Smooth muscle cell of trachea (primary cell): ENCODE measurements at places on chromosomes 5 and 9. TPM values are rescaled to one million over a fixed set of nuclear protein-coding genes. Genes with fewer than 3 reads are reported as not detected.

The GPR151 gene
- total RNA-seq, result not detected in 2 replicates

The FREM1 gene
- 0.15 and 0.17 TPM in 2 replicates for total RNA-seq

The CCL19 gene
- total RNA-seq, result not detected in 2 replicates

The RASEF gene
- 0.44 and 0.50 TPM in 2 replicates for total RNA-seq

The AQP3 gene
- total RNA-seq, result 2.6 and 21.2 TPM in 2 replicates

The BTNL8 gene
- total RNA-seq, result not detected in 2 replicates

The TSSK1B gene
- total RNA-seq, result 0.15 and 0.50 TPM in 2 replicates

The STKLD1 gene
- 1.2 TPM in 2 replicates for total RNA-seq

The CORO2A gene
- 0.15 and 0.33 TPM in 2 replicates for total RNA-seq

The IL5 gene
- not detected in 2 replicates for total RNA-seq

The QRFP gene
- total RNA-seq, result not detected in 2 replicates

The PCDHA4 gene
- total RNA-seq, result 0.29 and 0.33 TPM in 2 replicates

The PCDHA7 gene
- 0.29 and 0.66 TPM in 2 replicates for total RNA-seq

The PRDM12 gene
- not detected in 2 replicates for total RNA-seq

The ENTREP1 gene
- total RNA-seq, result under 0.01 TPM in 1 of 2 replicates, not detected in the other
